ENCODE measurements at places on chromosomes 6 and 20.
A peak's percentile ranks its signal among the peaks of the same experiment; 100 is the strongest.

GRCh38 chr20:24543168-24543567 is 73.7 kb downstream of the SYNDIG1 start:
- no peaks in the 10 kb centered on the region for H3K27me3 ChIP-seq
- no peak for DNase-seq
- H3K4me1 ChIP-seq: no peaks in the 10 kb centered on the region
- H3K4me3 ChIP-seq: no peak overlapping the region

- peaks cover 13% of the 10 kb centered on the region for H3K4me1 ChIP-seq
- no peak overlapping the region for H3K4me3 ChIP-seq
- no peaks in the 10 kb centered on the region for H3K27me3 ChIP-seq
- no peaks in the 10 kb centered on the region for H3K36me3 ChIP-seq
- no peak overlapping the region for H3K27ac ChIP-seq
These were observed 44.4 kb downstream of the CYP24A1 start for GRCh38 chr20:54129350-54129749.

GRCh38 chr6:150510576-150510975 is 89.1 kb upstream of the PLEKHG1 start:
- H3K36me3 ChIP-seq: no peaks in the 10 kb centered on the region
- no peak overlapping the region for H3K4me3 ChIP-seq
- H3K4me1 ChIP-seq: no peaks in the 10 kb centered on the region
- DNase-seq: no peak
- no peaks in the 10 kb centered on the region for H3K27me3 ChIP-seq
- no peak overlapping the region for H3K27ac ChIP-seq

- H3K36me3 ChIP-seq: peaks cover 7% of the 10 kb centered on the region
- no peaks in the 10 kb centered on the region for H3K27me3 ChIP-seq
- peaks cover 8% of the 10 kb centered on the region for H3K4me1 ChIP-seq
These were observed 105.0 kb upstream of the LAMP5 start for GRCh38 chr20:9409352-9409751.

DNA sequence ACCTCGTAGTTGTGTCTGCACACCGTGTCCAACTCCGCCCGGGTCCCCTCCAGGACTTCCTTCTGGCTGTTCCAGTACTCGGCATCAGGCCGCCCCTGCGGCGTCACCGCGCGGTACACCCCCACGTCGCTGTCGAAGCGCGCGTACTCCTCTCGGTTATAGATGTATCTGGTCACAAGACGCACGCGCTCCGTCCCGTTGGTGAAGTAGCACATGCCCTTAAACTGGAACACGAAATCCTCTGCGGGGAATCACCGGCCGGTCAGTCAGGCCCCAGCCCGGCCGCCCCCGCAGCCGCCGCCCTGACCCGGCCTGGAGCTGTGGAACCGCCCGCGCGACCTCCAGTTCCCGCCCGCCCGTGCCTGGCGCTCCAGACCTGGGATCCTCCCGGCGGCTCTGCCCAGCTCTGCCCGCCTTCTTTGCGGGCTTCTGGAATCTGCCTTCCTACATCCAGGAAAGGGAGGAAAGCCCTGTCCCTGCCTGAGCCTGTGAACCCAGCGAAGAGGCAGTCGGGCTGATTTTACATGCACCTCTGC is 1.6 kb downstream of the HLA-DQB1 start:
- H3K27ac ChIP-seq: no peak overlapping the region
- H3K27me3 ChIP-seq: no peaks in the 10 kb centered on the region
- H3K36me3 ChIP-seq: no peaks in the 10 kb centered on the region
- no peaks in the 10 kb centered on the region for H3K4me1 ChIP-seq

- no peaks in the 10 kb centered on the region for H3K4me1 ChIP-seq
- peak; percentile 1 for DNase-seq
- no peak overlapping the region for H3K4me3 ChIP-seq
- H3K36me3 ChIP-seq: no peaks in the 10 kb centered on the region
- H3K27me3 ChIP-seq: no peaks in the 10 kb centered on the region
These were observed 86.2 kb downstream of the PLEKHG1 start for GRCh38 chr6:150685860-150686259.

DNA sequence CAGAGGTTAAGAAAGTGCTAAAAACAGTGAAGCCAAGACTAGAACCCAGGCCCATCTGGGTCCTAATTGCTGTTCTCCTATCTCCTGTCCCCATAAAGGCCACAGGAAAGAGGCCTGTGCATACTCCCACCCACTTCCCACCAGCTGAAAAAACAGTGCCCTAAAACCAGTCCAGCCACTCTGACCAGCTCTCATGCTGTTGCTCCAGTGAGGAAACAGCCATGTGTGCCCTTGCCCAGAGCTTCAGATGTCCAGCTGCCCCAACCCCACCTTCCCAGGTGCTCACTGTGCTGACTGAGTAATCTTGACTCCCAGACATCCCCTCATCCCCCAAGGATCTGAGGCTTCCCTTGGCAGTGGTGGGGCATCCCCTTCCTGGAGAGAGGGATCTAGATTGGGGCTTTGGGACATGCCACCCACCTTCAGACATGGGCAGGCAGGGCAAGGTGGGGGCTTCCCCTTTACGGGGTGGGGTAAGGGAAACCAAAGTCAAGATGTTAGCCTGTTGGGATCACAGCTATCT is 28.7 kb downstream of the KCNK5 start:
- H3K4me1 ChIP-seq: no peaks in the 10 kb centered on the region
- H3K27me3 ChIP-seq: no peaks in the 10 kb centered on the region

GRCh38 chr6:154650351-154650750 is 82.9 kb upstream of the SCAF8 start:
- no peak overlapping the region for H3K4me3 ChIP-seq
- H3K27me3 ChIP-seq: no peaks in the 10 kb centered on the region
- DNase-seq: no peak

GRCh38 chr6:37679539-37680476 is 17.9 kb downstream of the MDGA1 start:
- DNase-seq: no peak
- H3K27ac ChIP-seq: no peak overlapping the region
- no peaks in the 10 kb centered on the region for H3K4me1 ChIP-seq
- no peak overlapping the region for H3K4me3 ChIP-seq
- H3K36me3 ChIP-seq: no peaks in the 10 kb centered on the region

GRCh38 chr20:34473262-34473883 is 42.8 kb upstream of the DYNLRB1 start:
- H3K36me3 ChIP-seq: peaks cover 11% of the 10 kb centered on the region
- no peak overlapping the region for H3K27ac ChIP-seq
- H3K4me3 ChIP-seq: no peak overlapping the region
- DNase-seq: peak; percentile 66
- H3K4me1 ChIP-seq: peaks cover 2% of the 10 kb centered on the region
- H3K27me3 ChIP-seq: no peaks in the 10 kb centered on the region

- H3K36me3 ChIP-seq: no peaks in the 10 kb centered on the region
- DNase-seq: no peak
- no peaks in the 10 kb centered on the region for H3K27me3 ChIP-seq
- H3K4me1 ChIP-seq: no peaks in the 10 kb centered on the region
- H3K4me3 ChIP-seq: no peak overlapping the region
These were observed 371.0 kb downstream of the EPHA7 start for GRCh38 chr6:93048381-93048780.

DNA sequence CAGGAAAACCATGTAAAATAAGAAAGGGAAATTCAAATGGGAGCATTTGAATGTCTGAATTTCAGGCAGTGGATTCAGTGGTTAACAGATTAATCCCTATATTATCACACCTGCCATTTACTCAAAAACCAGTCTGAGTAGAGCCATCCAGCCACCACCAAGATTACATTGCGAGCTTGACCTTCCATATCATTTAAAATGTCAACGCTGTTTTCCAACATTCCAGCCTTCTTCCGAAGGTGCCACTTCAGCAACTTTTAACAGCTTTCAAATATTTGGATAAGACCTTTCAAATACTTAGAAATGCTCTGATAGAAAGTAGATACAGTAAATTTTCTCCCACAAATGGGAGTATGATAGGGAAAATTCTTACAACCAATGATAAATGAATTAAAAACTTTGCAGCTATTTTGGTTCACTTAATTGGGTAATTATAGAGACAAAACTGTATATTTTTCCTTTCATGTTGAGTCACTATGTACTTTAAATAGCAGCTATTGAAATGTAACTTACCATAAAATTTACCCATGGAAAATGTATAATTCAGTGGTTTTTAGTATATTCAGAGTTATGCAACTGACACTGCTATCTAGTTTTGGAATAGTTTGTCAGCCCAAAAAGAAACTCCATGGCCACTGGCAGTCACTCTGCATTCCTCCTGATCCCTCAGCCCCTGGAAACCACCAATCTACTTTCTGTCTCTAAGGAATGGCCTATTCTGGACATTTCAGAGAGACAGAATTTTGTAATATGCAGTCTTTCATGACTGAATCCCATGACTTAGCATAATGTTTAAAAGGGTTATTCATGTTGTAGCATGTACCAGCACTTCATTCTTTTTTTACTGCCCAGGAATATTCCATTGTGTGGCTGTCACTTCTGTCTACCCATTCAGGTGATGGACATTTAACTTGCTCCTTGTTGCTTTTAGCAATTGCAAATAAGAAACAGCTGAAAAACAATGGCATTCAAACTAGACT is 21.5 kb downstream of the EZR start:
- H3K27me3 ChIP-seq: no peaks in the 10 kb centered on the region
- H3K36me3 ChIP-seq: no peaks in the 10 kb centered on the region
- H3K4me3 ChIP-seq: no peak overlapping the region
- H3K27ac ChIP-seq: no peak overlapping the region
- peak; percentile 76 for DNase-seq
- peaks cover 11% of the 10 kb centered on the region for H3K4me1 ChIP-seq

DNA sequence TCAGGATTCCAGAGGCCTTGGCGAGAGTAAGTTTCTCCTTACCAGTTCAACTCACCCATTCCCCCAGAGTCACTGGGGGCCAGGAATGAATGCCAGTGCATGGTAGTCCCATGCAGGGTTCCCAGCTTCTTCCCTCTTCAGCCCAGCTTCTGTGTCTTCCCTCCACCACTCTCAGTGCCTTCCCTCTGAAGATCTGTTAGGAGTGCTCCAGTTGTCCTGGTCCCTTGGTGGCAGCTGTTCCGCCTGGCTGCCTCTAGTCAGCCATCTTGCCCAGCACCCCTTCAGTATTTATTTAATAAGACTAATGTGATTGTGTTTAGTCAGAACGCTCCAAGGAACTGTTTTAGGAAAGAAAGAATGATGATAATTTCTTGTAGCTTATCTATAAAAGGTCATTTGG is 23.1 kb downstream of the FIG4 start:
- H3K36me3 ChIP-seq: no peaks in the 10 kb centered on the region
- no peaks in the 10 kb centered on the region for H3K27me3 ChIP-seq
- no peak overlapping the region for H3K27ac ChIP-seq
- H3K4me1 ChIP-seq: no peaks in the 10 kb centered on the region
- no peak for DNase-seq

GRCh38 chr20:62470001-62470400 is 5.8 kb downstream of the GATA5 start:
- H3K27me3 ChIP-seq: peaks cover 69% of the 10 kb centered on the region
- no peak overlapping the region for H3K27ac ChIP-seq
- DNase-seq: no peak
- H3K36me3 ChIP-seq: no peaks in the 10 kb centered on the region

GRCh38 chr6:30184417-30185031 is 21.2 kb downstream of the TRIM15 start:
- no peak overlapping the region for H3K4me3 ChIP-seq
- H3K36me3 ChIP-seq: peaks cover 26% of the 10 kb centered on the region
- DNase-seq: no peak
- H3K27ac ChIP-seq: no peak overlapping the region
- no peaks in the 10 kb centered on the region for H3K27me3 ChIP-seq

- H3K36me3 ChIP-seq: no peaks in the 10 kb centered on the region
- H3K4me1 ChIP-seq: no peaks in the 10 kb centered on the region
- no peak overlapping the region for H3K4me3 ChIP-seq
These were observed 162.5 kb downstream of the CDH4 start for GRCh38 chr20:61414455-61414991.

DNA sequence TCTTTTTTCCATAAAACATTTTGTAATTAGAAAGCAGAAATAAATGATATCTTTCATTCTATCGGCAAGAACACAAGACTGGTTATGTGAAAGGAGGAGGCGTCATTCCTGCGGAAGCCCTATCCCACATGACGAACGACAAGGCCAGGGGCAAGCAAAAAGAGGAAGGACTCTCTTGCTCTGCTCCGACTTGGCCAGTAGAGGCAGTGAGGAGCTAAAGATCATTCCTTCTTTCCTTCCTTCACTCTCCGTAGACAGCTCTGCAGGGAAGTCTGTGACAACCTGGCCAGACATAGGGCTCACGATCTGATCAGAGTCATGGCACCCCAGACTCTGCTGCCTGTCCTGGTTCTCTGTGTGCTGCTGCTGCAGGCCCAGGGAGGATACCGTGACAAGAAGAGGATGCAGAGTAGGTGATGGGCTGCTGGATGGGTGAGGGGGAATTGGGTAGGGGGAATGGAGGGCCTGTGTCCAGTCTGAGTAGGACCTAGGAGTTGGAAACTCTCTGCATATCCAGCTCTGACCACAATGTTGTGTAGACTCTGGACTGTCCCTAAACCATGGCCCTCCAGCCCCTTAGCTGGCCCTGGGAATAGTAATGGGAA is at the start of gene WFDC10A:
TSS of gene WFDC10A (plus strand) at position 244 of the 605 bp plus-strand sequence. CDS start at position 319, 75 bp downstream.
- H3K36me3 ChIP-seq: no peaks in the 10 kb centered on the region
- no peaks in the 10 kb centered on the region for H3K4me1 ChIP-seq
- no peak within 1 kb of the TSS for H3K4me3 ChIP-seq
- no peaks in the 10 kb centered on the region for H3K27me3 ChIP-seq

DNA sequence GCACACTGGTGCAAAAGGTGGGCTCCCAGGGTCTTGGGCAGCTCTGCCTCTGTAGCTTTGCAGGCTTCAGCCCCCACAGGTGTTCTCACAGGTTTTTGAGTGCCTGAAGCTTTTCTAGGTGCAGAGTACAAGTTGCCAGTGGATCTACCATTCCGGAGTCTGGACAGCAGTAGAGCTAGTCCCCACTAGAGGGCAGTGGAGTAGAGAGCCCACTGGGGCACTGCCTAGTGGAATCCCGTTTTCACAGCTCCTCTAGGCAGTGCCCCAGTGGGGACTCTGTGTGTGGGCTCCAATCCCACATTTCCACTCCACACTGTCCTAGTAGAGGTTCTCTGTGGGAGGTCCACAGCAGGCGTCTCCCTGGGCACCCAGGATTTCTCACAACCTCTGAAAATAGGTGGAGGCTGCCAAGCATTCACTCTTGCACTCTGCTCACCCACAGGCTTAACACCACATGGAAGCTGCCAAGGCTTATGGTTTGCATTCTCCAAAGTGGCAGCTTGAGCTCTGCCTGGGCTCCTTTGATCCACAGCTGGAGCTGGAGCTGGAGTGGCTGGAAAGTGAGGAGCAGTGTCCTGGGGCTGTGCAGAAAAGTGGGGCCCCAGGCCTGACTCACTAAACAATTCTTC is 86.3 kb upstream of the PROKR2 start:
- no peaks in the 10 kb centered on the region for H3K36me3 ChIP-seq
- peak; percentile 11 for DNase-seq
- no peak overlapping the region for H3K4me3 ChIP-seq
- no peaks in the 10 kb centered on the region for H3K27me3 ChIP-seq

DNA sequence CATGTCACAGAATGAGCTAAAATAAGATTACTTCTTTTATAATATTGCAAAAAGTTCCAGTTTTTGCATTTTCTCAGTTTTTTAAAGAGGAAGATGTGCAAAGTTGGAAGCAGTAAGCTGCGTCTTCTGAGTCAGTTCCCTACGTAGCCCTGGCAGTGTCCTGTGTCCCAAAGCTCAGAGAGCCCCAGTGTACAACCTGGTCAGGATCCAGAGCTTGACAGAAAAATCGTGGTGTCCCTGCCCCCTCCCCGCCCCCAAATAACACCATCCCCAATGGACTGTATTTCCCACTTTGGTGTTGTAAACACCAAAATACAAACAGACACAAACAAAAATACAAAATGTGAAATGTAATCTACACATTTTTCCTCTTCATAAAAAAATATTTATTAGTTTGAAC is 4.6 kb downstream of the SLC2A4RG start:
- H3K27ac ChIP-seq: no peak overlapping the region
- peaks cover 6% of the 10 kb centered on the region for H3K4me1 ChIP-seq
- peaks cover 30% of the 10 kb centered on the region for H3K36me3 ChIP-seq
- H3K27me3 ChIP-seq: no peaks in the 10 kb centered on the region

- peak; percentile 79 for DNase-seq
- H3K4me1 ChIP-seq: no peaks in the 10 kb centered on the region
- H3K36me3 ChIP-seq: no peaks in the 10 kb centered on the region
- H3K4me3 ChIP-seq: no peak overlapping the region
- peaks cover 3% of the 10 kb centered on the region for H3K27me3 ChIP-seq
- H3K27ac ChIP-seq: no peak overlapping the region
These were observed 9.6 kb upstream of the SF3B5 start for GRCh38 chr6:144104898-144105487.

All from IMR-90 (cell line).